ENCODE measurements at places on chromosomes 3 and 15. TPM values are rescaled to one million over a fixed set of nuclear protein-coding genes. Genes with fewer than 3 reads are reported as not detected.

Gene CEMIP
- polyA plus RNA-seq: 0.11 TPM

Gene ZNF80
- polyA plus RNA-seq: not detected

Gene ZNF662
- 4.9 TPM for polyA plus RNA-seq

Gene CCR3
- not detected for polyA plus RNA-seq

Gene POPDC2
- polyA plus RNA-seq: 7.3 TPM

GRCh38 chr3:39149498-39150147 lies 3.8 kb downstream of the CSRNP1 start:
- DNase-seq: no peak

DNA sequence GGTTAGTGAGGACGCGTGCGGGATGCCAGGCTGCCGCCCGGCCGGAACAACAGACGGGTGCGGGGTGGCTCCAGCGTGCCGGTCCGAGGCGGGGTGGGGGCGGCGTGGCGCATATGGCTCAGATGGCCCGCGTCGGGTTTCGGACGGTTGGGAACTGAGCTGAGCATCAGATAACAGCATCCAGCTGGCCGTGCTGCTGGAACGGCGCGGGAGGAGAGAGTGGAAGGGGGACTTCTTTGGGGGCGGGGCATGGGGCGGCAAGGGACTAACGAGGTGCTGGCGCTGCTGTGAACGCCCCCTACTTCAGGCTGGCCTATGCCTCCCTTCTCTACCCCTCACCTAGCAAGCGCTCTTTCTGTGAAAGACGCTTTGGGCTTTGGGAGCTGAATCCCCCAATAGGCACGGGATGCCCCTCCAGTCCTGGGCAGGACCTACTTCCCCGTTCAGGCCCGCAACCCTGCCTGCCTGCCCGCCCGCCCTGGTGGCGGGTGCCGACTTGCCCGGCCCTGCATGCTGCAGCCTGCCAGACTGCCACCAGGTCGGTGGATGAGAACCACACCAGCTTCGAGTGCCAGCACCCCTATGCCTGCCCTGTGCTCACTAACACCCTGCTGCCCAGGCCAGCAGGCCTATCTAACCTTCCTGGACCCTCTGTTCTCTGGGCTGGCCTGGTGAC lies 542 bp downstream of the INKA1 start:
- DNase-seq: no peak

- DNase-seq: no peak
Observed at GRCh38 chr3:157605356-157605755, 102.1 kb upstream of the VEPH1 start.

GRCh38 chr15:77021803-77022381 lies 27.0 kb downstream of the PSTPIP1 start:
- no peak for DNase-seq

GRCh38 chr15:51226576-51227210 lies 111.7 kb downstream of the CYP19A1 start:
- DNase-seq: no peak

- DNase-seq: no peak
Observed at GRCh38 chr3:31974471-31974870, 6.6 kb downstream of the OSBPL10 start.

DNA sequence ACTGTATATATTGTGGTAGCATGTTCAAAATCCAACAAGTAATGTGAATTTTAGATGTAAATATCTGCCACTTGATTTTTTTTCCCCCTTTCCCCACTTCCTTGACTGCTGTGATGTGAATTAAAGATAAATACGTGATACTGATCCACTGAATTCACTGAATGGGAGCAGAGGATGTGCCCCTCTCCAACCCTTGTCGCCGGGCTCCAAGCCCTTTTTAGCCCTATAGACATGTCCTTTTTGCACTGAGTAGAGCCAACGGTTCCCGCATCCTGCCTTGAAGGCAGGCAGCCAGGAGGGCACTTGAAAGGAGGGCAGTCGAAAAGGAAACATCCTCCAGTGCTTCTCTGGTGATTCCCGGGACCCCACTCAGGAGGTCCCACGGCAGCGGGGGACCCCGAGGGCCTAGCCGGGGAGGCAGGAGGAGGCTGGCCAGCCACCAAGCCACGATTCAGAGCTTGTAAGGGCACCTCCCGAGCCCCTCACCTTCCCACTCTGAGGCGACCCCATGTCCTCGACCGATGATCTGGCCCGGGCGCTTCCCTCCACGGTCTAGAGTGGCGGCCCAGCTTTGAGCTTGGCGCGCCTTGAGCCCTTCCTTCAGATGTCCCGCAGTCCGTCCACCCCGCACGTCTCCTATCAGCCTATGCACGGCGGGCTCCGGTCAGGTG lies 901 bp upstream of the MANF start:
- DNase-seq: no peak

GRCh38 chr3:56629047-56629446 lies 54.0 kb downstream of the TASOR start:
- peak; percentile 83 for DNase-seq

GRCh38 chr3:139586420-139587017 lies 47.0 kb upstream of the RBP1 start:
- DNase-seq: no peak

Data from kidney (tissue), 22 donors.